ENCODE measurements at places on chromosomes 4 and X.

DNA sequence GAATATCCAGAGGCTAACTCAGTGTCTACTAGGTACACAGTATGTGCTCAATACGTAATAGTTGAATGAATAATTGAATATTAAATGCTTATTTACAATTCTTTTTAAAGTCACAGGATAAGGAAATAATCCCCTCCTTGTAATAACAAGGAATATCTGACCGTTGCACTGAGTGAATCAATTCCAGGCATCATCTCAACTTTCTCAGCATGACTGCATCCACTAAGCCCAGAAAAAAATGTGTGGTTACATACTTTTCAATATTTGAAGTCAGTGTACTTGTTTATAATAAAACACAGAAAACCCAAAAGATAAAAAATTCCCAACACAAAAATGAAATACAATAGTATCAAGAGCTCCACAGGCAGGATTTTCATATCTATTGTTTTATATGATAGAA is 105.4 kb downstream of the TMEM144 start:
- no peak for DNase-seq

DNA sequence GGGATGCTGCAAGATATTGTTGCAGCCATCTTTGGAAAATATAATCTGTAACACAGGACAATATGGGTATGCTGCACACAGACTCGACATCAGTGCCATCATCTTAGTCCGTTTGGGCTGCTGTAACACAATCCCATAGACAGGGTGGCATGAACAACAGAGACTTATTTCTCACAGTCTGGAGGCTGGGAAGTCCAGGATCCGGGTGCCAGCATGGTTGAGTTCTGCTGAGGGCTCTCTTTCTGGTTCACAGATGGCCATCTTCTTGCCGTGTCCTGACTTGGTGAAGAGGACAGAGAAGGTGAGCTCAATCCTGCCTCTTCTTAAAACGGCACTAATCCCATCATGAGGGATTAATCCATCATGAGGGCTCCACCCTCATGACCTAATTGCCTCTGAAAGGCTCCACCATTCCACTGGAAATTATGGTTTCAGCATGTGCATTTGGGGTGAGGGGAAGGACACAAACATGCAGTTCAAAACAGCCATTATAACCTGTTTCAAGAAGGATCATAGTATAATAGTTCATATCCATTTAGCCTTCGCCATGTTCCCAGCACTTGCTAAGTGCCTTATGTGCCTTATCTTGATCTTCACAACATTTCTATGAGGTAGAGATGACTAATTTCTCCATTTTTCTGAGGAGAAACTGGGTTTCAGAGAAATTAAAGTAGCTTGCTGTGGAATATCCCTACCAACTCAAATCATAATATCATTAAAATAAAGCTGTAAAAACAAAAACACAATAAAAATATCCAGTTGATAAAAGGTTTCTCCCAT is 27.9 kb upstream of the SPP1 start:
- DNase-seq: no peak

DNA sequence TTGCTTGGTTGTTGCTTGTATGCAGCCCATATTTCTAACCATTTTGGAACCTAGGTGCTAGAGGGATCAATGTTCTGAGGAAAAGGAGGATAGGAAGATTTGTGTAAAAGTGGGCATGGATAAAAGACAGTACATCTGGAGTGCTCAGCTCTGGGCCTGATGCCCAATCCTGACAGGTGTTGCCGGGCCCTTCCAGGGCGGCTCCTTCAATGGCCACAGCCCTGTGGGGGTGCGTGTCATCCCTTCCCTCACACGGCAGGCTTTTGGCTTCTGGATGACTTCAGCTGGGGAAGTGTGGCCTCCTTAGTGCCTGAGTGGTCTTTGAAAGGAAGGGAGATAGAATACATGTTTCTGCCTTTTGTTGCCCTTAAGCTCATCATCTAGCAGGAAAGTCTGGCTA is 47.2 kb downstream of the NELFA start:
- no peak for DNase-seq

DNA sequence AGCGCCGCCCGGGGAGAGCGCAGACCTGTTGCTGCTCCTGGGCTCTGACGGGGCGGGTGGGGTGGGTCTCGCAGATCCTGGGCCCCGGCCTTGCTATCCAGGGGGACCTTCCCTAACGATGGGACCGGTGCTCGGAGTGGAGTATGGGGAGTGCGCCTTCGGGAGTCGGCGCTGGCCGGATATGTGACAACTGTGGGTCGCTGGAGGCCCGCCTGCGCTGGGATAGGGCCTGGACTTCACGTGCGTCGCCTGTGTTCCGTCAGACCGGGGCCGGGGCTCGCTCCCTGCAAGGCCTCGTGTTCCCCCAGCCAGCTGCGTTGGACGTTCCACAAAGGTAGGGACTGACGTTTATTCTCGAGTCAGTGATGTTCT is 1.3 kb downstream of the TBL1X start:
- peak; percentile 58 for DNase-seq

- no peak for DNase-seq
Measured at GRCh38 chr4:83019794-83020494, 9.3 kb upstream of the LIN54 start.

- DNase-seq: no peak
Measured at GRCh38 chrX:68461576-68461975, 28.3 kb upstream of the OPHN1 start.

DNA sequence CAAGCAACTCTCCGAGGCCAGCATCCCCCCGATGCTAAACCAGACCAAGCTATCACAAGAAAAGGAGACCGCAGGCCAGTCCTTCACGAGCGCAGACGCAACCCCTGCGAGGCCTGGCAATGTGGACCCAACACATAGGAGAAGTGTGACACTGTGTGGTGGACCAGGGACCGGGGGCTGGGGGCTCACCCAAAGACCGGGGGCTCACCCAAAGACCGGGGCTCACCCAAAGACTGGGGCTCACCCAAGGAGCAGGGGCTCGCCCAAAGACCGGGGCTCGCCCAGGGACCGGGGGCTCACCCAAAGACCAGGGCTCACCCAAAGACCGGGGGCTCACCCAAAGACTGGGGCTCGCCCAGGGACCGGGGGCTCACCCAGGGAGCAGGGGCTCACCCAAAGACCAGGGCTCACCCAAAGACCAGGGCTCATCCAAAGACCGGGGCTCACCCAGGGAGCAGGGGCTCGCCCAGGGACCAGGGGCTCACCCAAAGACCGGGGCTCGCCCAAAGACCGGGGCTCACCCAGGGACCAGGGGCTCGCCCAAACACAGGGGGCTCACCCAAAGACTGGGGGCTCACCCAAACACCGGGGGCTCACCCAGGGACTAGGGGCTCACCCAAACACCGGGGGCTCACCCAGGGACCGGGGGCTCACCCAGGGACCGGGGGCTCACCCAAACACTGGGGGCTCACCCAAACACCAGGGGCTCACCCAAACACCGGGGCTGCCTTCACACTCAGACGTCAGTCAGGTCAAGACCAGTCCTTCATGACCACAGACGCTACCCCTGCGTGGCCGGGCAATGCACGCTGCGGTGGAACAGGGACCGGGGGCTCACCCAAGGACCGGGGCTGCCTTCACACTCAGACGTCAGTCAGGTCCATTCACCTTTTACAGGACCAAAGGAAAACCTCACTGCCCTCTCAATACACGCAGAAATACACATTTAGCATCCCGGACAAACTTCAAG is 32.9 kb downstream of the PPP2R3B start:
- DNase-seq: no peak

DNA sequence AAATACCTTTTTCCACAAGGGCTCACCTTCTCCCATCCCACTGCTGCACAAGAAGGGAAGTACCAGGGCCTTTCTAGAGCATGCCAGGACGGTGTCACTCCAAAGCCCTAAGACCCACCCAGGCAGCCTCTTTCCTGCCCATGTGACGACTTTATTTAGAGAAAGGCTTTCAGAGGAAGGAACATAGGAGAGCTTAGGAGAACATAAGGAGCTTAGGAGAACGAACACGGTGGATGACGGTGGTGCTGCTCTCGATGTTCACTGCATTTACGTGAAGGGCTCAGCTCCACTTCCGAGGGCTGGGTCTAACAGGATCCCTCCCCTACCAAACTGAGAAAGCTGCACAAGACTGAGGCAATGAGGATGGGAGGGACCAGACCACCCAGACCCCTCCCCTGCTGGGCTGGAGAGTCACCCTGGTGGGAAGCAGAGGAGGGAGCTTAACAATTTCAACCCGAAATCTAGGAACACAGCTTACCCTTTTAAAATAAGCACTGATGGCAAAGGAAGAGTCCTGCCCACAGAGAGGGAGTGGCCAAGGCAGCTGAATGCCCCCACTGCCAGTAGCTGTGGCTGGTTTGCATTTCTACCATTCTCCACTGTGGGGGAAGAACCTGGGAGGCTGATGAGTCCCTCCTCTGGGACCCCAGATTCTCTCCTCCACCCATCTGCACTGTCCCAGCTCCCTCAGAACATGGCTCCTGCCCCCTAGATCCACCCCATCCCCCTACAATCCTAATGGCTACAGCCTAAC is 29.8 kb downstream of the ZFYVE28 start:
- no peak for DNase-seq

GRCh38 chr4:150256841-150257730 is 178.8 kb downstream of the DCLK2 start:
- DNase-seq: peak; percentile 54

- DNase-seq: no peak
Measured at GRCh38 chr4:43846111-43846587, 602.5 kb downstream of the KCTD8 start.

DNA sequence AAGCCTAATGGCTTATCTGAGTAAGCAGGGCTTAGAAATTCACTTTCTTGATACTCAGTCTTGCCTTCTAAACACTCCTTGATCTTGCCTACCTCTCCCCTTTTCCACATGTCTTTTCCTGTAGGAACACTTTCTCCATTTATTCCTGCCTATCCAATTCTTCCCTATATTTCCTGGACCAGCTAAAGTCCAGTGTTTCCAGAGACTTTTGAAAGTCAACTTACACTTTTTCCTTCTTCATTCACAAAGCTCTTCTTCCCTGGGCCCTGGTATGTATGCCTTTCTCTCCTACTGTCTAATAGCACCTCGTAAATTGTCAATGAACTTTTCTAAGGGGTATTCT is 20.6 kb downstream of the VSIG4 start:
- no peak for DNase-seq

DNA sequence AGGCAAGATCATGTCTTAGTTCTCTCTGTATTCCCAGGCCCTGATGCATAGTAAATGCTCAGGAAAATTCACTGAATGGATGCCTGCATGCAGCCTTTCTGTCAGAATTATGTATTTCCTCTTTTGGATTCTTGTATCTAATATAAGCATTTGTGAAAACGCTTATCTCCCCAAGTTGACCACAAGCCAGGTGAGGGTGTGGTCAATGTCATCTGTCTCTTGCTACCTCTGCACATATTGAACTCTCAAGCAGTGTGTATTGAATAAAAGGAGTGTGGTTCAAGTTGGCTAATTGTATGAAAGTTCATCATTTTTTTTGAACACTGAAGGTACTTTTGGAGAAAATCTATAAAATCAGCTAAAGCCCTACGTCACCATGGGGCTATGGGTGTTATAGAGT is 84.3 kb downstream of the CNGA2 start:
- DNase-seq: no peak

DNA sequence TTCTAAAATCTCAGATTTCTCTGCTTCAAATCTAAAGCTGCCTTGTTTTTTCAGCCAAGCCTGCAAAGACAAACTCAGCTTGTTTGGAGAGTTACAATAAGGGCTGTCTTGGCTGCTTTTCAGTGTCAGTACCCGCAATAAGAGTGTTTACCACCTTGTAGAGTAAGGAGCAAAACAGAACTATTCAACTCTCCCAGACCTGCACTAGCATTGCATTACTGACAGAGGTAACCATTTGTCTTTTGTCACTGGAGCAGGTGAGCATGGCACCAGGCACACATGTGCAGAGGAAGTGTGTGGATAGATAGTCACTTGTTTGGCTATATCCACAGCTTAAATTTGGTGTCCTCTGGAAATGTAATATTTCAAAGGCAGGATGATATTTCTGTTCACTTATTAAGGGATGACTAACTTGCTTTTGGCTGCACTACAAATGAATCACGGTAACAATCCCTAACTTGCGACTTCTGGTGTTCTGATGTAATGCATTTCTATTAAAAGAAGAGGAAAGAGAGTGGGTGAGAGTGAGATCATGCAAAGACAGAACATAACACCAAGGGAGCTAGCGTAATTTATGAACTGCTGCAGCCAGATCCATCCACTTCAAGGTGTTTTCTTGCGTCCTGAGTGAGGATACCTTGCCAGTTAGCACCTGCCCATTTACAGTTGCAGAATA is 38.6 kb downstream of the PTCHD1 start:
- no peak for DNase-seq

DNA sequence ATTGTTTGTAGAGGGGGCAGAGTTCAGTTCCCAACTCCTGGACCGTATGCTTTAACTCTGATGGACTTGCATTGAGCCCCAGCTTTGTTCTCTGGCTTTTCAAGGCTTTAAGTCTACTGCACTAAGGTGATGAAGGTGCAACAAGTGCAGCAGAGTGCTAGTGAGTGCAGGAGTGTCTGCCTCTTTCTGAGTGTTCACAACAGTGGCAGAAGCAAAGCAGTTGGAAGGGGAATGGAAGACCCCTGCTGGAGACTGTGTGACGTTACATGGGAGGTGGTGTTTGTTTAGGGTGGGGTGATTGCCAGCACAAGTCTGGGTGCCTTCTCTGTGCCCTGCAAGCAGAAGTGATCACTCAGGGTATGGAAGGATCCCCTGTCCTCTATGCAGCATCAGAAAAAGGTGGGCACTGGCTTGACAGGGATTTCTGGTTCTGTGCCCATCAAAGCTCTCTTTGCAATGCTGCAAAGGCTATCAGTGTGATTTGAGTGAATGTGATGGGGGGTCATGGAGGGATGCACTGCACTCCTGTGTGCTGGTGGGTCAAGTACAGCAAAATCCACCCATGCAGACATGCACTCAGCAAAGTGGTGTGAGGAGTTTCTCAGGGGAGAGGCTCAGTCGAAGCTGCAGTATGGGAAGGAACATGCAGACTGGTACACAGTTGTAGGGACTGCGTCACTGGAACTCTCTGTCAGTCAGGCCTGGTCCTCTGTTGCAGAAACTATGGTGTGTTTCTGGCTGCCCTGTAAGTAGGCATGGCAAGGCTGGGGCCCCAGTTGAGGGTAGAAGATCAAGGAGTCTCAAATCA is 70.9 kb upstream of the UGT2B7 start:
- no peak for DNase-seq

DNA sequence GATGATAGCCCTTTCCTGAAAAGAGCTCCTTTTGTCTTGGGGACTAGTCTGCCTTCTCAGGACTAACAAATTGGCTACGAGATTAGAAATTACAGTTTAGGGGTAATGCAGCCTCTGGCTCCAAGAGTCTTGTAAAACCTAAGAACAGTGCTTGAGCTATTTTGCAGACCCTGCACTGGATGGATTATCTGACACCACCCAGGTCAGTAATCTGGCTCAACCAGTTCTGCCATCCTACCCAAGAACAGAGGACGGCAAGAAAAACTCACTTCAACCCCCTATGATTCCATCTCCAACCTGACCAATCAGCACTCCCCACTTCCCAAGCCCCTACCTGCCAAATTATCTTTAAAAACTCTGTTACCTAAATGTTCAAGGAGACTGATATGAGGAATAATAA is 225.1 kb downstream of the FAM47A start:
- DNase-seq: no peak

DNA sequence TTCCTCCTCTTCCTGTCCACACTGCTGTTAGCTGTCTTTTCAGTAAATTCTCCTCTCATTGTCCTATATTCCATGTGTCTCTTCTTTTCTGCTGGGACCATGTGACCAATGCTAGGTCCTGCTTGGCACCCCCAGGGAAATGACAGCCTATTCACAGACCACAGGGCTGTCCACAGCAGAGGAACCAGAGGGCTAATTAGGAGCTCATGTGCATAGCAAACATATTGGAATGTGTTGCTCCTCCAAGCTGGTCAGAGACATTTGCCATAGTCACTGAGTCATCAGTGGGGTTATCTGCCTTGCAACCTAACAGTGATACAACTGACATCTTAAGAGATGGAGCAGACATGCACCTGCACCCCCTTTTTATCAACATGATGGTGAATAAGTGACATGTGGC is 67.9 kb upstream of the PUDP start:
- no peak for DNase-seq
